GM12864 (cell line): ENCODE measurements at places on chromosomes 7 and 10.

DNA sequence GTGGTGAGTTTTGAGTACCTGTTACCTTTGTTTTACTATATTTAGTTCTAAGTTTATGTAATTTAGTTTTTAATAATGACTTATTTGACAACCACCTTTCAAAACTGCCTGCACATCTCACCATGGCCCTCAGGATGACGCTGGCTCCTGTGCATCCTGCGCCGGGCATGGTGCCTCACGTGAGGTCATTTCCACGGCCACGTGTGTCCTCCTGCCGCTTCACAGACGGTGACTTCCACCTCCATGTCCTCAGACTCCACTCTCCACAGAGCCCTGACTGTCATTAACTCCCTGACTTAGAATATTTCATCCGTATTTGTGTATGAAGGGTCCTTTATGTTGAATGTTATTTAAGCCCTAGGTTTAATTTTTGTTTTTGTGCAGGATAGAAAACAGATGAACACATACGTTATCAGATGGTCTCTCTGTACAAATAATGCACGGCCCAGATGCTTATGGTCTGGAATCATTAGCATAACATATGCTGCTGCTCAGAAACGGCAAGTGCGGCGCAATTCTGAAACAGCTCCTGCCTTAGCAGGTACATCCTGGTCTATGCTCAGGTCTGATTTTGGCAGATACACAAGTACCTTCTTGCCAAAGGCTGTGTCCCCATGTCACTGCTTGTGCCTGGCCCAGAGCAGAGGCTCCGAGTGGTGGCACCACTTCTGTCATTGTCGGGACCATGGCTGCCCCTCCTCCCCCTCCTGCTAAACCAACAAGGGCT lies 155.8 kb downstream of the WDR37 start:
- no peak for DNase-seq

GRCh38 chr10:69853064-69853463 lies 51.4 kb downstream of the COL13A1 start:
- DNase-seq: no peak

- DNase-seq: no peak
Observed at GRCh38 chr10:102773986-102774385, 30.2 kb downstream of the WBP1L start.

- no peak for DNase-seq
Observed at GRCh38 chr10:108560488-108560887, 1362.8 kb downstream of the XPNPEP1 start.

GRCh38 chr7:40680657-40681056 lies 545.9 kb downstream of the SUGCT start:
- DNase-seq: no peak
